Tongue (tissue), 3 donors: ENCODE measurements at places on chromosomes 4 and X. TPM values are rescaled to one million over a fixed set of nuclear protein-coding genes. Genes with fewer than 3 reads are reported as not detected.

- DNase-seq: no peak
Measured at GRCh38 chr4:93475730-93476129, 352.8 kb upstream of the ATOH1 start.

GRCh38 chr4:141757287-141757686 lies 120.9 kb downstream of the IL15 start:
- no peak for DNase-seq

DNA sequence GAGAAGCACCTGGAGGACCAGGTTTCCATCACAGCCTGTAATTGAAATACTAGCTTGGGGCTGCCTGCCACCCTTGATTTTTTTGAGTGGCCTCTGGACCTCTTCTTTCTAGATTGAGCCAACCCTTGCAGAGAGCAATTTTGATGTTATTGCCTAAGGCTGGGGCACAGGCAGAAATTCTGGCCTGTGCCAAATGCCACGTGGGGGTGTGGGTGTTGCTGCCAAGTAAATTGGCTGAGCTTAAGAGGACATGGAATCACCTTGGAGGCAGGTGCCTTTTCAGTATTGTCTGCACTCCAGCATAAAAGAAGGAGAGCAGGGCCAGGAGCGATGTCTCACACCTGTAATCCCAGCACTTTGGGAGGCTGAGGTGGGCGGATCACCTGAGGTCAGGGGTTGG lies 286.1 kb upstream of the PRPS2 start:
- no peak for DNase-seq

The ZNF141 gene
- total RNA-seq: 36.8 TPM
